ENCODE measurements at places on chromosomes 5 and 9.

DNA sequence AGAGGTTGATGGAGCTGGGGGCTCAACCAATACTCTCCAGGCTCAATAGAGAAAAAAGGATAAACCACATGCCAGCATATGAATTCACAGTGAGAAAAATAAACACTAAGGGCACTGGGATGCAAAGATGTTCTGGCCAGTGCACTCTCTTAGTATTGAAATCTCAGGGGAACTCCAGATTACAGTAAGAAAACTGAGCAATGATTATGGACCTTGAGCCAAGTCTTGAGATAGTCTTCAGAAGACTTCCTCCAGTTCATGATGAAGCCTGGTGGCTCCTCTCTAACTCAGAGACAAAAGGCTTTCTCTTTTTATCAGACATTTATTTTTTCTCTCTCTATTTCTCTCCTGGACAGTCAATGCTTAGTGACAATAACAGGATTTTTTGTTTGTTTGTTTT is 139.8 kb upstream of the SPEF2 start:
- no peak for DNase-seq

GRCh38 chr9:68904454-68904853 is 109.5 kb downstream of the PRKACG start:
- no peak for DNase-seq

GRCh38 chr5:126680191-126680817 is 79.6 kb downstream of the PHAX start:
- no peak for DNase-seq

DNA sequence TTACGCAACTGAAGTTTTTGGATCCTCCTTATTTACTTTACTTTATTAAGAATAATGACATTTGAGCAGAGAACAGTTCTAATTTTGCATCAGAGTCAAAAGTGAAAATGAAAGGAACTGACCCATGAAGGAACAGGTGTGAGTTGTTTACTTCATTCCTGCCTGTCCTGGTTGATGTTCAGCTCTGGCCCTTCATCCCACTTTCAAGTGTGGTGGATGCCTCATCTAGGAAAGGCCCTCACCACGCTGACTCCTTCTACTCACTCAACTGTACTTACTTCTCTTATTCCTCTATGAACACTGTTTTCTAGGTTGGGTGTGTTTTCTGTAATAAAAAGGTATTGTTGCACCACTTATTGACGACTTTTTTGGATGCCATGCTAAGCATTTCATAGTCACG is 61.8 kb upstream of the PLEKHG4B start:
- no peak for DNase-seq

DNA sequence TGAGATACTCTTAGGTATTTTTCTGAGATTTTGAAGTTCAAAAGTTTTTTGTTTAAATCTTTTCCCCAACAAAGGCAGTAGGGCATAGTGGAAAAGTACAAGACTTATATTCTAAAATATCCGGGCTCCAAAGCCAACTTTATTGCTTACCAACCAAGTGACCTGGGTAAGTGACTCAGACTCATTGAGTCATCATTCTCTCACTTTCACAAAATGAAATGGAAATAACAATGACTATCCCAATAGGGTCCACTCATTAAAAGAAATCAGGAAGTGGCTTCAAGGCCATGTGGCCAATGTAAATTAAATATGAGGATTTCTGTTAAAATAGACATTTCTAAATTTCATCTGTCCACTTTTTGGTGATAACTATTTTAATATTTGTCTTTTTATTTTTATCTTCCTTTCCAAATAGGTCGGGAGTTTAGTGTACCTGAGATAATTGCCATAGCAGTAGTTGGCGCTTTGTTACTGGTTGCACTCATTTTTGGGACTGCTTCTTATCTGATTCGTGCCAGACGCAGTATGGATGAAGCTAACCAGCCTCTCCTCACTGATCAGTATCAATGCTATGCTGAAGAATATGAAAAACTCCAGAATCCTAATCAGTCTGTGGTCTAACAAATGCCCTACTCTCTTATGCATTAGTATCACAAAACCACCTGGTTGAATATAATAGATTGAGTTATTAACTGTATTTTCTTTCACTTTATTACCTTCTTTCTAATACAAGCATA is 15.5 kb downstream of the TYRP1 start:
- no peak for DNase-seq

DNA sequence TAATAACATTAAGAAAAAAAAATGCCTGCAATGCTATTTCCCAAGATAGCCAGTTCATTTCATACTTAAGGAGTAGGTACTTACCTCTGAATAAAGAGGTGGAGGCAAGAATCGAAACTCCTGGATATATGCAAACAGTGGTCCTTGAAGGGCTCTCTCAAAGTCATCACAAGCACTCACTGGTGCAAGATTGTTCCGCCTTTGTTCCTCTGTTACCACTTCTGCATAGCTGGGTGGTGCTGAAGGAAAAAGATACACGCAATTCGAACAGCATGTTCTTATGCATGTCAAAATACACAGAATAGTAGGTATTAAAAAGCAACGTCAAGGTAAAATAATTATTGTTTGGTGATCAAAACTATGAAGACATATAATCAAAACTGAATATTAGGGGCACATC is 9.5 kb downstream of the ARRDC3 start:
- DNase-seq = no peak

DNA sequence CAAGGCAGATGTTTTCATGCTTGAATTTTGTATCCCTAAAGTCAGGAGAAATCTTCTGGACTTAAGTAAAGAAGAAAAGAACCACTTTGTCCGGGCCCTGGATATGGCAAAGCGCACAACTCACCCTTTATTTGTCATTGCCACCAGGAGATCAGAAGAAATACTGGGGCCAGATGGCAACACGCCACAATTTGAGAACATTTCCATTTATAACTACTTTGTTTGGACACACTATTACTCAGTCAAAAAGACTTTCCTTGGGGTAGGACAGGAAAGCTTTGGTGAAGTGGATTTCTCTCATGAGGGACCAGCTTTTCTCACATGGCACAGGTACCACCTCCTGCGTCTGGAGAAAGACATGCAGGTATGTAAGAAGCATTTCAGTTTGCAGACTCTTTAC is 2.3 kb downstream of the TYRP1 start:
- DNase-seq = no peak

GRCh38 chr9:111992523-111992922 is 95.9 kb downstream of the UGCG start:
- DNase-seq = peak; percentile 32

DNA sequence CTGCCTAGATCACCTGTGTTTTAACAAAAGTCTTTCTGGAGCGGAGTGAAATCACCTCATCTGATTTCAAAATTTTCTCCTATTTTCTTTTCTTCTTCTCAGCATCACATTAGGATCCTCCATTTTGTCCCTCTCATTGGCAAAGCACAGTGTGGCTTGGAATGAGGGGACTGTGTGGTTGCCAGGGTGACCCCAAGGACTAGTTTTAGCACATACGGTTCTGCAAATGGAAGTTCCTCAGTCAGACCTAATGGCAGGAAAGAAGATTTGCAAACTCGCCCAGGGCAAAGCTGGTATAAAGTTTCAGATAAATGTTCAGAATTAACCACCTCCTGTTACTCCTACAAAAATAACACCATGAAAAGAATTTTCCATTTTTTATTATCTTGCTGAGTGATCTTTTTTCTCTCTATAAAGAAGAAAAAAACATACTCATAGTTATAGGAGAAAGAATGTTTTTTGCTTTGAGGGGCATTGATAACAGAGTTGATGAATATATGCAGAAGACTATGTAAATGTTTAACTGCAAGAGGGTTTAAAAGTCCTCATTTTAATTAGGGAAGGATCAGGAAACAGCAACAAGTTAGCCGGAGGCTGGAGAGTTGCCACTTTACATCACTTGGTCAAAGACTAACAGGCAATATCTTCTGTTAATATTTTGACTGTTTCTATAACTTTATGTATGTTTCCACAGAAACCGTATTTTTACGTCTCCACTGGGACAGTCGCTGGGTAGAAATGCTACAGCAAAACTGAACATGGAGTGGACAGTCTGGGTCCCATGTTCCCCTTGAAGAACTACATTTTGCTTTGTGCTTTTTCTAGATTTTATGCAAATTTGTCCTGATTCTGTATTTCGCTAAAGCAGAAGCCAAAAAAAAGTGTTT is 257.8 kb downstream of the NR2F1-AS1 start:
- no peak for DNase-seq

GRCh38 chr9:112867275-112867991 is 23.2 kb downstream of the SLC46A2 start:
- DNase-seq = peak; percentile 33

GRCh38 chr5:159913048-159913447 is 3.2 kb upstream of the ADRA1B start:
- no peak for DNase-seq

DNA sequence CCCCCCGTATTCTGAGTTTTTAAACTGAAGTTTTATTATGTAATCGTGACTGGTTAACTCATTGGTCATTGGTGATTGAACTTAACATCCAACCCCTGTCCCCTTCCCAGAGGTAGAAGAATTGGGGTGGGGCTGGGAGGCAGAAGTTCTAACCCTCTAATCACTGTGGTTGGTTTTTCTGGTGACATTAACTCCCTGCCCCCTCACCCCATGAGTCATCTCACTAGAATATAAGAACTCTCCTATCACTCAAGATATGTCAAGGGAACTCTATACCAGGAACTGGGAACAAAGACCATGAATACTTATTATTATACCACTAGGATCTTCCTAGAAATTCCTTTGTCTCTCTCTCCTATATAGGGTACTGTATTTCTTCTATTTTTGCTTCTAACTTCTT is 52.3 kb upstream of the CAVIN4 start:
- DNase-seq = no peak

DNA sequence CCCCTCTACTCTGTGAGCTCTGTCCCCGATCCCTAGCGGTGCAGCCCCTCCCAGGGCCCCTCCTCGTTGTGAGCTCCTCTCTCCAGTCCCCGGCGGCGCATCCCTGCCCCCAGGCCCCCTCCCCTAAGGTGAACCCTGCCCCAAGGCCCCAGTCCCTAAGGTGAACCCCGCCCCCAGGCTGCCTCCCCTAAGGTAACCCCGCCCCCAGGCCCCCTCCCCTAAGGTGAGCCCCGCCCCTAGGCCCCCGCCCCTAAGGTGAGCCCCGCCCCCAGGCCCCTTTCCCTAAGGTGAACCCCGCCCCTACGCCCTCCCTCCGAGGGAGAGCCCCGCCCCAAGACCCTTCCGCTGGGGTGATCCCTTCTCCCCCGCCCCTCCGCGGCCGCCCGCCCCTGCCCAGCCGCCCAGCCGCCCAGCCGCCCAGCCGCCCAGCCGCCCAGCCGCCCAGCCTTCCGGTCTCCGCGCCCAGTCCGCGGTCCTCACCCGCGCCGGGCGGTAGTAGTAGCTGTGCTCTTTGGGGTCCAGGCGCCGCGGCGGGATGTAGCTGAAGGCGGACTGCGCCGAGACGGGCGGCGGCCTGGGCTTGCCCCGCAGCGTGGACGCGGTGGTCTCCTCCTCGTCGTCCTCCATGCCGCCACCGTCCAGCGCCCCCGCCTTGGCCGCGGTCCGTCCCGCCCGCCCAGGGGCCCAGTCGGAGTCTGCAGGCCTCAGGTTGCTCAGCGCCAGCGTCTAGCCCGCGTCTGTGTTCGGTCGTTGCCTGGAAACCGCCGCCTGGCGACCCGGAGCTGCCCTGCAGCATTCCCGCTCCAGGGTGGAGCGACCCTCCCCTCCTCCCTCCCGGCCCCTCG is at the start of gene CFAP90:
Gene CFAP90, minus strand, starts transcription at position 739 of the 845 bp plus-strand sequence. Its CDS starts 112 bp downstream, at position 627.
- DNase-seq = peak; percentile 11

GRCh38 chr5:149961186-149961685 is 678 bp downstream of the SLC26A2 start:
- DNase-seq = no peak

DNA sequence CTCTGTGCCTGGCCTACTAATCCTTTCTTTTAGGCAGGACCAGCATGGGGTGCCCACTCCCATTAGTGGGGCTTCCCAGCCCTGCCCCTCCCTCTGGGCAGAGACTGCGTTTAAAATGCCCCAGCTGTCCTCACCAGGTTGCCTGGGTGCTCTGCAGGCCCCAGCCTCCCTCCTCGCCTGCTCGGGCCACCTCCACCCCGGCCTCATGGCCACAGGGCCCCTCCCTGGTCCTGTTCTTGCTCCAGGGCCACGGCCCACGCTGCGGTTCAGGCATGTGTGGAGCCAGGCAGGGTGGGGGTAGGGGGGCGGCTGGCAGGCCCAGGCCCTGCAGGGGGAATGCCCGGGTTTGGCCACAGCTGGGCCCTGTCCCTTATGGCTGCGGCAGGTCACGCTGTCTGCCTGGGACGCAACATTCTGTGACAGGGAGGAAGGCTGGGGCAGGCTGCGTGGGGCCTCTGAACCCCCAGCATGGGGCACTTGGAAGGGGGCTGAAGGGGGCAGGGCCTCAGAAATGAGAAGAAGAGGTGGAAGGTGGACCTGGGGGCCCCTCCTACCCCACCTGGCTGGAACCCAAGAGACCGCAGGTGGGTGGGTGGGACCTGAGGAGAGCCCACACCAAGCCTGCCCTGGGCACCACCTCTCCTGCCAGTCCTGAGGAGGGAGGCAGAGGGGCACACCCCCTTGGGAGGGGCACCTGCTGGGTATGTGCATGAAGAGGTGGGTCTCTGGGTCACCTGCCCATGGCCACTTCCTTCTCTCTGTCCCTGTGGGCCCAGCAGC is at the start of gene LCN12:
Gene LCN12, plus strand, starts transcription at position 733 of the 780 bp plus-strand sequence. CDS start 55 bp downstream, outside the sequence.
- no peak for DNase-seq

DNA sequence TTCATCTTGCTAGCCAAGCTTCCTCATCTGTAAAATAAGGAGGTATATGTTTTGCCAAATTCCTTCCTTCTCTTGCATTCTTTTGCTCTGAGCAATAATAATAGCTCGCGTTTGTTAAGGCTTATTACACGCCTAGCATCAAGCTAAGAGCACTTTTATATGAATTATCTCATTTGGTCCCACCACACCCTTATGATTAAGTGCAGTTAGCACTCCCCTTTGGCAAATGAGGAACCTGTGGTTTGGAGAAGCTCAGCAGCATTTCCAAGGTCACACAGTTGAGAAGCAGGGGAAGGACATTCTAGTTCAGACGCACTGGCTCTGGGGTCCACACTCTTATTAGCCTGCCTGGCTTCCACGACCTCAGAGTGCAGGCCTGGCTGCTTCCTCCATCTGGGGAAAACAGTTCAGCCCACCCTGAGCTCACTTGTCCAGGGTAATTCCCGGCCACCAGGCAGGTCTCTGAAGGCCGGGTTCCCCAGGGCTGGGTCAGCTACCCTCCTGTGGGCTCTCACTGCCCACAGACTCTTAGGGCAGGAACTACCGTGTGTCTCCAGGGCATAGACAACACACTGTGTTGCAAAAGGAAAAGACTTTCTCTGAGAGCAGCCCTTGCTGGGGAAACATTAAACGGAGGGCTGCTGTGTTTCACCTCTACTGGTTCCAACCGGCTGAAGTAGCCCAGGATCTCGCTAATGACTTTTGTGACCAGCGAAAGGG is 9.9 kb upstream of the FBP1 start:
- no peak for DNase-seq

DNA sequence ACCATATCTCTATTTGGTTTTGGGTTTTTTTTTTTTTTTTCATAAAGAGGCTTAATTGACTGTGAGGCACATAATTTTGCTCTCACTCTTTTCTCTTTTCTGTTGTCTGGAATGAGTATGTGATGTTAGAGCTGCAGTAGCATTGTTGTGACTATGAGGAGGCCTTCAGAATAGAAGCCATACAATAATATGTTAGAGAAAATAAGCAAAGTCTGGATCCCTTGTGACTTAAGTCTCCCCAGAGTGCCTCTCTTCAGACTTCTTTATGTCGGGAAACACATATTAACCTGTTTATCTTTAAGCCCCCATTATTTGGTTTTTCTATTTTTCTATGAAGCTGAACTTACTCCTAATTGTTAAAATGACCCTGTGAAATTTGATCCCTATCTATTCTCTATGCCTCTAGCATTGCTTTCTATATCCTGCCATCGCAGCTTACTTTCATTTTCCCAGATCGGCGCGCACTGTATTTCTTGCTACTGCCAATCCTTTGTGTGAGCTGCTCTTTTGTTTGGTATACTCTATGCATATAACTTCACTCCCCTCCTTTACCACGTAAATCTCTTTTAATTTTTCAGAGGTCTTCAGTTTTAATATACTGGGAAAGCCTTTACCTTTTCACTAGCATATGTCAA is 372.5 kb upstream of the KCNN2 start:
- DNase-seq = no peak

Measured in activated CD4-positive, alpha-beta T cell treated with anti-CD3 and anti-CD28 coated beads, Interleukin-2, amount 50 U/mL, for 48 hours (primary cell).